ENCODE measurements at places on chromosomes 1 and 21.

DNA sequence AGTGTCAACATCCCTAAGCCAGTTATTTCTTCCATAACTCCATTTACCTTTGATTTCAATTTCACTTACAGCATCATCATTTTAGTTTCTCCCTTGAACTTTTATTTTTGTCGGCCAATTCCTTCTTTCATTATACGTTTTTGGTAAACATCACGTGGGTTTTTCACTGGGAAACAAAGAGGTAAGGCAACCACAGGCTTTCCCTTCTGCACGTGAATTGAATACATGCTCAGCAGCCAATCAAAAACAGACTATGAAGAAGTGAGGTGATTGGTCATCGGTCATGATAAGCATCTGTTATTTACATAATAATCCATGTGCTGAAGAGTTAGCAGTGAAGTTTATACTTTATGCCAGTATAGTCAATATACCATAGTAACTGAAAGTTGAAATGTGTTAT lies 98.7 kb downstream of the NCAM2 start:
- no peak for DNase-seq

DNA sequence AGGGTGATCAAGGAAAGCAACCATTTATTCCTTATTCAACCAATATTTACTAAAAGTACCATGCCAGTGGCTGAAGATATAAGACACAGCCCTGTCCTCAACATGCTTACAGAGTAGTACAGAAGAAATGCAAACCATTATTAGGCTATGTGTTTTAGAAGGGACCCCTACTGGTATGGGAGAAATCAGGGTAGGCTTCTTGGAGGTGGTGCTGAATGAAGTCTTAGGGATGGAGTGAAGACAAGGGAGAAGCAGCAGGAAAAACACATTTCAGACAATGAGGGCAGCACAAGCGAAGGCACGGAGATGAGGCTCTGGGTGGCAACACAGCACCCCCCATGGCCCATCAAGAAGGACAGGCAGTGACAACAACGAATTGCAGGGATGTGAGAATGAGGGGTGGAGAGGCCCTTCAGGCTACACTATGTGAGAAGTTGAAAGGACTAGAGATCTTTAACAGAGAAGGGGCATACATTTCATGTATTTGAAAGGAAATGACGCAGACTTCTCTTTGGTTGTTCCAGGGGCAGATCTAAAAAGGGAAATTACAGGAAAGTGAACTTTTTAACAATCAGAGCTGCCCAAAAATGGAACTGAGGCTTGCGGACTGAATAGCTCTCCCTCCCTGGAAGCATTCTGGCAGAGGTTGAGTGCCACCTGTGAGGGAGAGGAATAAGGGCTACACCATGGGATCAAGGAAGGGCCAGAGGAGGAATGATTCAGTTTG lies 16.8 kb upstream of the CD58 start:
- no peak for DNase-seq

- DNase-seq = no peak
Measured at GRCh38 chr1:204853436-204853835, 17.2 kb upstream of the NFASC start.

GRCh38 chr1:64065571-64065970 lies 137.9 kb upstream of the UBE2U start:
- no peak for DNase-seq

DNA sequence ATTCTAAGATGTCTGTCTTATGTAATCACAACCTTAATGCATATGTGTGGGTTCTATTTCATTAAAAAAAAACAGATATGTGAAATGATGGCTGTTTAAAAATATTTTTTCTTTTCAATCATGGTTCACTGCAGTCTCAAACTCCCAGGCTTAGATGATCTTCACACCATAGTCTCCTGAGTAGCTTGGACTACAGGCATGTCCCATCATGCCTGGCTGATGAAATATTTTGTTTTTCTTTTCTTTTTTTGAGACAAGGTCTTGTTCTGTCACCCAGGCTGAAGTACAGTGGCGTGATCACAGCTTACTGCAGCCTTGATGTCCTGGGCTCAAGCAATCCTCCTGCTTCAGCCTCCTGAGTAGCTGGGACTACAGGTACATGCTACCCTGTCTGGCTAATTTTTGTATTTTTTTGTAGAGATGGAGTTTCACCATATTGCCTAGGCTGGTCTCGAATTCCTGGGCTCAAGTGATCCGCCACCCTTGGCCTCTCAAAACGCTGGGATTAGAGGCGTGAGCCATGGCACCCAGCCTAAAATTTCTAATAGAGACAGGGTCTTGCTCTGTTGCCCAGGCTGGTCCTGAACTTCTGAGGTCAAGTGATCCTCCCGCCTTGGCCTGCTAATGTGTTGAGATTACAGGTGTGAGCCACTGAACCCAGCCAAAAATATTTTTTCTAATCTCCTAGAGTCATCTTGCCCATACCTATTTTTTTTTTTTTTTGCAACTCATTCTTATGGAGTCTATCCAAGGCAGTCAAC lies 67.6 kb downstream of the GIPC2 start:
- no peak for DNase-seq
